ENCODE measurements at places on chromosomes 1 and 21.

DNA sequence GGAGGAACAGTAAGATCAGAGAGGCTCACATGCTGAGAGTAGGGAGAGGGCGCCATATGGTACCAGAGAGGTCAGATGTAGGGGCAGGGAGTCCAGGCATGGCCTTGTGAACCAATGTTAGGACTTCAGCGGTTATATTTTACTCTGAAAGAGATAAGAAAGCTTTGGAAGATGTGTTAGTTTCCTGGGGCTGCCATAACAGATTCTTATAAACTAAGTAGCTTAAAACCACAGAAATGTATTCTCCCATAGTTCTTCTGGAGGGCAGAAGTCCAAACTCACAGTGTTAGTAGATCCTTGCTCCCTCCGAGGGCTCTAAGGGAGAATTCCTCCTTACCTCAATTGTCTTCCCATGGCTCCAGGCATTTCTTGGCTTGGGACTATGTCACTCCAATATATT, 502.5 kb upstream of the ADGRL2 start:
- DNase-seq: no peak

DNA sequence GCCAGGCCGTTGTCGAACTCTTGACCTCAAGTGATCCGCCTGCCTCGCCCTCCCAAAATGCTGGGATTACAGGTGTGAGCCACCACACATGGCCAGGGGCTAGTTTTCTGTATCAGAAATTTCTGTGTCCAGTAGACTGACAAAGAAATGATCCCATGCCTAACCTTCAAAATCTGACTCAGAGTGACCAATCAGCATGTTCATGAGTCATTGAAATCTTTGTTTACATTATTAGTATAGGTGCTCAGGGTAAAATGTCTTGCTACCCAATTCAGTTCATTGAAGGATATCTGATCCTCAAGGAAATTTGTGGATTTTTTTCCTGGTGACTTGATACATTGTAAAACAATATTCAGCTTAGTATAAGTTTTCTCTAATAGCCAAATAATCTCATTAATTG, 11.0 kb upstream of the LDLRAD2 start:
- DNase-seq: no peak

DNA sequence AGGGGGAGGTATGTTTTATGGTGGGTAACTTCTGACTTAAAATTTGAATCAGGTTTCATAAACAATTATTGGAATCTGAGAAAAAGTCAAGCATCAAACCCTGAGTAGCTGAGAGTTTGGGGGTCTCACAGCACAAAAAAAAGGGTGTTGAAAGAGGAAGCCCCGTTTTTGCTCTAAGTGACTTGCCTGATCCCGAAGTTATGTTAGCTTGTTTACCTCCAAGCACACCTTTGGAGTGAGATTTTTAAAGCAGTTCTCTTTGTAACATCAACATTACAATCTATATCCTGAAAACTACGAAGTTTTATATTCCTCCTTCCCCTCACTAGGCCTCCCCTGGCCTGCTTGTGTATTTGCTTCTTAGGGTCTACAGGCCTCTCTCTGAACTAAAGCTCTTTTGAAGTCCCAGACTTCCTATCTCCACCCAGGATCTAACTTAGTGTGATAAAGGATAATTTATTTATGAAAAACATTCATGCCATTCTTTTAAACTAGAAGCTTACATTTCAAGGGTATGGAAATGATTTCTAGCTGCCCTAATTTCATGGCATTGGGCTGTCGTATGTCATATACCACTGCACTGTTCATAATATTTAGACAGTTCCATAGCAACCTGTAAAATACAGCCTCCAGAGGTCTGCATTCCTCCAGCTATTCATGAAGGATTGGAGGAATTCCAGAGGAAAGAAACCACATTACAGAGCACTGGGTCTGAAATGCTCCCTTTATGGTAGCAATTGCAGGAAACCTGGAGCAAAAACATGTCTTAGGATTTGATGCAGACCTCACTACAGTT, 36.1 kb upstream of the RGS1 start:
- no peak for DNase-seq

DNA sequence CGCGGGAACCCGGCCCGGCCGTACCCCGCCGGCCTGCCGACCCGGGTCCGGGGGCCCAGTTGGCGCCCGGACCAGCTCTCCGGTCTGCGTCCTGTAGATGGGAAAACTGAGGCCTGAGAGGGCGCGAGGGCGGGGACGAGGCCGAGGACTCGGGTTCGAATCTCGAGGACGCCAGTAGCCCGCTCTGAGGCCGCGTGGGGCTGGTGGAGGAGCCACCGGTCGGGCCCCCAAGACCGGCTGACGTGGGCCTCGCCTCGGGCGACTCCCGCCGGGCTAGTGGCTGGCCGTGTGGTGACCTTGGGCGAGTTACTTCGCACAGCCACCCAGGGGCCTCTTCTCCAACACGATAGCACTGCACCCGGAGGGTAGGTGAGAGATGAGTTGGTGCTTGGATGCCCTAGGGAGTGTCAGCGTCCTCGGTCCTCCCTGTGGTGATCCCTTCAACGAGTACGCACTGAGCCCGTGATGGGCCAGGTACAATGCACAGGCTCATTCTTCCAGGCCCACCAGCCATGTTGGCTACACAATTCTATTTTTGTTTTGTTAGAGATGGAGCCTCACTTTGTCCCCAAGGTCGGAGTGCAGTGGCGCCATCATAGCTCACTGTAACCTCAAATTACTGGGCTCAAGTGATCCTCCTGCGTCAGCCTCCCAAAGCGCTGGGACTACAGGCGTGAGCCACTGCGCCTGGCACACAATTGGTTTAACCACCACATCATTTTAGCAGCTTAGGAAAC, 404 bp upstream of the SCMH1 start:
- DNase-seq: peak; percentile 22

GRCh38 chr1:23566304-23566703, 7.0 kb upstream of the ID3 start:
- DNase-seq: no peak

- DNase-seq: peak; percentile 95
Measured at GRCh38 chr1:25140073-25140797, 92.1 kb downstream of the SYF2 start.

DNA sequence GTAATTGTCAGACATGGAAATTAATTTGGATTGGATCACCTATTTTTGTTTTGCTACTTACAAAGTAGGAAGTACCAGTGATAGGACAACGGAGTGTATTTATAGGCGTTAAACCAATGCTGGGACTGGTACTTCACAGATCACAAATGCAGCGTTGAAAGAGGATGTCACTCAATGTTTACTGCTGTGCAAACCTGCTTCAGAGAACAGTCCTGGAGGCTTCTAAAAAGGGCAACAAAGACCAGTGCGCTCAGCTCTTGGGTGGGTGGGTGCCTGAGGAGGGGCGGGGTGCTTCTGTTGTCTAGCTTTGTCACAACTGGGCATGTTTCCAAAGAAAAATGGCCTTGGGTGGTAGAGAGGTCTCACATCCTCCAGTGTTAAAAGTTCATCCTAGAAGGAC, 2.1 kb downstream of the C1orf21 start:
- DNase-seq: no peak

DNA sequence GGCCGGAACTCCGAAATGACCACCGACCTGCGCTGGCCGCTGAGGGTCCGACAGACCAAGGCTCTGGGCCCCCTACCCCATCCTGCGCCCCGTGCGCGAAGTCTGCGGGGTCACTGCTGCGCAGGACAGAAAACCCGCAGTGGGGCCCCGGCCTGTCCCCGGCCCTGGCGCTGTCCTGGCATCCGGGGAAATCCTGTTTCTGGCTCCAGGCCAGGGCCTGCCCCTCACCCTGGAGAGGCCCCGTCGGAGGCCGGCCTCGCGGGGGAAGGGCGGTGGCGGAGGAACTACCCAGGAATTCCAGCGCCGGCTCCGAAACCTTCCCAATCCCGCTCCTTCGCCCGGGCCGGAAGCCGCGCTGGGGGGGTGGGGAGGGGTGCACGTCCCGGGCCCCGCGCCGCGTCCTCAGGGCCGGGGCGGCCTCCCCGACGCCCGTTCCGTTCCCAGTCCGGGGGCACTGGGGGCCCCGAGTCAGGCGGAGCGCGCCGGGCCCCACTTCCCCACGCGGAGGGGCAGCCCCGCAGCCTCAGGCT, 77.0 kb downstream of the MORN1 start:
- peak; percentile 4 for DNase-seq

DNA sequence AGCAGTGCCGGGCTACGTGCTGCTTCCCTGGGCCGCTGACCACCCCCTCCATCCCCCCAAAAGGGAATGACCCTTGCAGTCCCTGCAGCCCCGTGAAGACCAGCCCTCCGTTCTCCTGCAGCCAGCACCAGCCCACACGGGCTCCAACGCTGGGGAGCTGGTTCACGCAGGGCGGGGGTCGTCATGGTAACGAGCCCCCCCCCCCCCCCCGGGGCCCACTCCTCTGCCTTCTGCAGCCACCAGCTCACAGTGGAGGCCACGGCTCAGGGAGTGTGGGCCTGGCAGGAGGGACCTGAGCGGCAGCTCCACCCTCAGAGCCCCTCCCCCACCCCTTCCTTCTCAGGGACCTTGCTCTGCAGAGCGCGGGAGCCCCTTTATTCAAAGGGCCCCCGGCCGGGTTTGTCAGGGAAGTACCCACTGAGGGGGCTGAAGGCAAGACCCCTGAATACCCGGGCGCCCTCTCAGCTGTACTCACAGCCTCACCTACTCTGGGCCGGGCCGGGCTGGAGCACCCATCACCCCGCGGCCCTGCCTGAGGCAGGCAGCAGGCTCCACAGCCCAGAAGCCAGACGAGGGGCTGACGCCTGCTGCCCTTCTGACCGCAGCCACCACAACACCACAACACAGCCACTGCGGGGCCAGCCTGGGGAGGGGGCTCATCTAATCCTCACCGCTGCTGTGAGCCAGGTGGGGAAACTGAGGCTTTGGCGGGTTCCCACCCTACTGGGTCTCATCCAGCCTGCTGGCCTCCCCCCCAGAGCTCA, 12.6 kb downstream of the MEGF6 start:
- DNase-seq: no peak
